ENCODE measurements at places on chromosomes 12 and 14.
A peak's percentile ranks its signal among the peaks of the same experiment; 100 is the strongest.

GRCh38 chr12:130706311-130706710, 9.8 kb downstream of the RIMBP2 start:
- DNase-seq, result no peak

DNA sequence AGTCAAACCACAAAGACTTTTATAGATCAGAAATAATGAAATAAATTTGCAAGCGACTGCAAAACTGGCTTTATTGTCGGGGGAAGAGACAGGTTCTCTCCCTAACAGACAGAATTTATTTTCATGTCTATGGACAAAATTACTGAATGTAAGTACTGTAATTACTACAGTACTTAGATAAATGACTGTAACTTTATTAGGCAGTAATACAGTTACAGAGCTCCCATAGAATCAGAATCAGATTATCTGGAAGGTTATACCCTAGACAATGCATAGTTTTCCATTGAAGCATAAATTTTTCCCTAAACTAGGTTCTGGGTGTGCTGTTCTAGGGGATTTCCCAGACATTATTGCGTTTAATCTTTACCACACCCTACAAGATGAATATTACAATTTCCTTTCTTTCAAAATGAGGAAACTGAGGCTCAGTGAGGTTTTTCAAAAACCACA, 114.2 kb downstream of the C12orf75 start:
- DNase-seq, result no peak

GRCh38 chr12:16012117-16012516, 101.0 kb downstream of the DERA start:
- DNase-seq, result no peak

DNA sequence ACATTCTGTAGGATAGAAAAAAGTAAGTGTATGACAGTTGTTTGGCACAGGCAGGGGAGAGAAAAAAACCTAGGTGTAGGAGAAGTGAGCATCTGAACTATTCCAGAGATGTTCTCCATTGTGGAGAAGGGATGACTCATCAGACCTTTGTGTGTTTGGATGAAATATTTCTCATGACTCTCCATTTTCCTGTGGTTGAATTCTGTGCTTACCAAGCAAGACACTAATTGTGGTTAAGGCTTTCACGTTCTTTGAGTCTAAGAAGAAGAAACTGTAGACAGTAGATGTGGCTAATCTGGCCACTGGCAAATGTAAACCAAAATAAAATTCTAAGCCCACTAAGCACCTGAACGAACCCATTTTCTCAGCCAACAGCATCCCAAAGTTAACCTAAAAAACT, 107.9 kb upstream of the GZMB start:
- DNase-seq, result peak; percentile 35

DNA sequence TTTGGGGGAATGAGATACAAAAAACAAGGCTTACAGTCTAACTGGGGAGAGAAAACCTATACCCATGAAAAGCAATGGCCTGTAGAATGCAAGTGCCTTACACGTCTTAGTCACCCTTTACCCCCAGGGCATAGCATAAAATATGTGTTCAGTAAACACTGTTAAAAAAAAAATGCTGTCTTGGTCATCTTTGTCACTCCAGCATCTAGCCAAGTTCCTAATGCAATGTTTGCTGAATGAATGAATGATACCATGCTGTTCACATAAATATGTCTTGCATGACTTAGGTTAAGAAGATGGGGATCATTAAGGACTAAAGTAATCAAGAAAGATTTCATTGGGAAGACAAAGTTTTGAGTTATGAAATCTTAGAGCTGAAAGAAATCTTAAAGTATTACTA, 38.5 kb downstream of the PPP2R5E start:
- no peak for DNase-seq

GRCh38 chr12:112711026-112711425, 80.5 kb upstream of the RPH3A start:
- DNase-seq, result no peak

GRCh38 chr12:71045781-71046180, 112.0 kb downstream of the TSPAN8 start:
- no peak for DNase-seq

Data from DMS79 treated with DMSO at 0.1 percent for 48 hours (cell line).